ENCODE measurements at places on chromosomes 3 and 15.

GRCh38 chr15:101523560-101523940 lies 34.0 kb upstream of the PCSK6 start:
- no peak for DNase-seq

GRCh38 chr3:64247991-64248646 lies 22.9 kb upstream of the PRICKLE2 start:
- DNase-seq, result no peak

DNA sequence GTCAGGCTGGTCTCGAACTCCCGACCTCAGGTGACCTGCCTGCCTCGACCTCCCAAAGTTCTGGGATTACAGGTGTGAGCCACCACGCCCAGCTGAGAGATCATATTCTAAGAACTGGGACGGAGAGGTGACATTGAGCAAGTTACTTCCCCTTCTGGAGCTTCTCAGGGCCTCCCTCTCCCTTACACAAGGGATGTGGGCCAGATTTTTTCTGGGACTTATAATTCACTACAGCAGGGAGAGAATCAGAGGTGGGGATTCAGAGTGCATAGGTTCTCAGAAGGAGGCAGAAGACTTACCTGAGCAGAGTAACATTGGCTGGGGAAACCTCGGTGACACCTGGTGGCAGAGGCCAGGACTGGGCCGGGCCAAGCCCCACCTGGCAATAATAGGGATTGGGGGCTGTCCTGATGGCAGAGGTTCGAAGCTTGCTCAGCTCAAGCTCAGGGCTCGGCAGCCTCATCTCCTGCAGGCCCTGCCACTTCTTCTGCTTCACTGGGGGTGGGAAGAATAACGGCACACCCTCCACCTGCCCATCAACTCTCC lies 6.8 kb downstream of the LTK start:
- DNase-seq, result peak; percentile 31

GRCh38 chr3:64631951-64632350 lies 55.8 kb downstream of the ADAMTS9 start:
- no peak for DNase-seq

DNA sequence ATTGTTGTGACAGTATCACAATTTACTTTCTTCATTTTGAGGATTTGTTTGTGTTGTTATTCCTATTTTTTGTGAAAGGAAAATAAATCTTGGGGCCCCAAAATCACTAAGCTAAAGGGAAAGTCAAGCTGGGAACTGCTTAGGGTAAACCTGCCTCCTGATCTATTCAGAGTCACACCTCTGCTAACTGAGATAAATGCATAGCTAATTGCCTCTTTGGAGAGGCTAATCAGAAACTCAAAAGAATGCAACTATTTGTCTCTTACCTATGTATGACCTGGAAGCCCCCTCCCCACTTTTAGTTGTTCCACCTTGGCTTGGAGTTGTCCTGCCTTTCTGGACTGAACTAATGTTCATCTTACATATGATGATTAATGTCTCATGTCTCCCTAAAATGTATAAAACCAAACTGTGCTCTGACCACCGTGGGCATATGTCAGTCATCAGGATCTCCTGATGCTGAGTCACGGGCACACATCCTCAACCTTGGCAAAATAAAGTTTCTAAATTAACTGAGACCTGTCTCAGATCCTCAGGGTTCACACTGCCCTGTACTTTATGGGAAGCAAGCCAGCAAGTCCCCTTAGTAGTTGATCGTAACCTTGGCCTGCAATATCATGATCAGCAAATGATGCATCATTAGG lies 523.2 kb upstream of the GOLIM4 start:
- no peak for DNase-seq

DNA sequence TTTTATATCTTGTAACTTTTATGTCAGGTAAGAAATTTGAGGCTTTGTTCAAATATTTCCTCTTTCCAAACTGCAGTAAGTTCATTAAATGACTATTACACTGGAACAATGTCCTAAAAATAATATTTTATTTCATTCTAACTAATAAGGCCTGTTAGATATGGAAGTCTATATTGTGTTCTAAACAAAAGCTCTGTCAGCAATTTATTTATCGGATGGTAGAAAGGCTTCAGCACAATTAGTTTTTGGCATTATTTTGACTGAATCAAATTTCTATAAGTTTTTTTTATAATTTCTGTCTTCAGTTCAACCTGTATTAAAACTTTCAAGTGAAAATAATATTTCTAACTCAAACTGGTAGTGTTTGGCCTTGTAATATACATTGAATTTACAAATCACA lies 992.1 kb downstream of the EPHA3 start:
- no peak for DNase-seq

- DNase-seq, result no peak
Measured at GRCh38 chr15:92981333-92981732, 81.2 kb downstream of the CHD2 start.

DNA sequence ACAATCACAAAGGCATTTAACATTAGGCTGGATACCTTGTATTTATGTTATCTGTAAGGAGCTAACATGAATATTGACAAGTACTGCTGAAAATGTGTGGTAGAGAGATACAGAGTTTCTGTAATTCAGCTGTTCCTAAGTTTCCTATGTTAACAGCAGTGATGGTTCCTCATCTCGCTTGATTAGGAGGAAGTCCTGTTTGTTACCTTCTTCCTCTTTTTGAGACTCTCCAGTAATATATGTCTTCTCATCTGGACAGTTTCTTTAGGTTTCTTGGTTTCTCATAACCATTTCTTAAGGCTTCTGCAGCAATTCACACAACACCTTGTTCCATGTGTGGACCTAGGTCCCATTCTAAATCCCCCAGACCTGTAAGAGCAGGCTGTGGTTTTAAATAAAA lies 11.4 kb upstream of the PEX5L start:
- DNase-seq, result no peak

GRCh38 chr3:58377168-58377567 lies 44.5 kb downstream of the PXK start:
- no peak for DNase-seq

GRCh38 chr3:52401021-52401420 lies 43.9 kb downstream of the SEMA3G start:
- DNase-seq, result no peak

- peak; percentile 45 for DNase-seq
Measured at GRCh38 chr3:196620161-196620604, 19.3 kb upstream of the NRROS start.

DNA sequence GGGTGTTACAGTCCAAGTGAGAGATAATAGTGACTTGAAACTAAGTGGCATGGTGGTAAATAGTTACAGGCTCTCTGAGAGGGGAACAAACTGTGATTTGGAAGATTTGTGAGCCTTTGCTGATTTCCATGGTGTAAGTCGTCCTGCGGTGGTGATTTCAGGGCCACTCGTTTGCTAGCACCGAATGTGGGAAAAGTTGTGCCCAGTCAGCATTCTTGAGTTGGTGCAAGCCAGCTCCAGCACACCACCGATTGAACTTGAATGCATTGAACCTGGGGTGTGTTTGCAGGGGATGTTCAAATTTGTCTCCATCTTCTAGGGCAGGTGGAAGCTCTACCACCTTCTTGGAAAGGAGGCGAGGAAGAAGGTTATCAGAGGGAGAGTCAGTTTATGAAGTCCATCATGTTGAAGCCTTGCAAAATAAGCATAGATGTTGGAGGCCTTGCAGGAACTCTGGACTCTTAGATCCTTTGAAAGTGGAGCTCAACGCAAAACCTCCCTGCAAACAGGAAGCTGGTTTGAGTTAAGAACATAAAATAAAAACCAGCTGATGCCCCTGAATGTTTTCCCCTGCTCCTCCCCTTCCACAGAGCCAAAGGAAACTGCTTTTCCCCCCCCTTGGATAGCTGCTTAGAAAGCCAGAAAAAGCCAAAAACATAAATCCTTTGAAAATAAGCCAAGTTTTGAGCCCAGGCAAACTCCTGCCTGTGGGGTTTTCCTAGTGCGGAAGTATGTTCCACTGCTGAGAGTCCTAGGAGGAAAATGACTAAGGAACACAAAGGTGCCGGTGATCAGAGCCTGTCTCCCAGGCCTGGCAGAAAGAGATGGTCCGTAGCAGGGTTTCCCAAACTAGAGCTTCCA lies 21.9 kb downstream of the MAPKBP1 start:
- no peak for DNase-seq

DNA sequence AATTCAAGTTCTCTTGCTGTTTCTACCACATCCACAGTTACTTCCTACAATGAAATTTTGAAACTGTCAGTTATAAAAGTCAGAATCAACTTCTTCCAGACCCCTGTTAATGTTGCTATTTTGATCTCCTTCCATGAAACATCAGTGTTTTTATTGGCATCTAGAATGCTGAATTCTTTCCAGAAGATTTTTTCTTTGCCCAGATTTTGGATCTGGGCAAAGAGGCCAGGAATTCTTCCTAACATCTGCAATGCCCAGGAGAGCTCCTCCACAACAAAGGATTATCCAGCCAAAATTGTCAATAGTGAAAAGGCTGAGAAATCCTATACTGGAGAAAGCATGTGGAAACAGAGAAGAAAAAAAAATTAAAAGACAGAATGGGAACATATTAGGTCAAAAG lies 75.5 kb downstream of the SERPINI1 start:
- no peak for DNase-seq

GRCh38 chr3:127822041-127822681 lies at the start of gene MGLL:
MGLL (minus strand) TSS chr3:127822515; CDS start chr3:127822318, 197 bp downstream.
- DNase-seq, result no peak

DNA sequence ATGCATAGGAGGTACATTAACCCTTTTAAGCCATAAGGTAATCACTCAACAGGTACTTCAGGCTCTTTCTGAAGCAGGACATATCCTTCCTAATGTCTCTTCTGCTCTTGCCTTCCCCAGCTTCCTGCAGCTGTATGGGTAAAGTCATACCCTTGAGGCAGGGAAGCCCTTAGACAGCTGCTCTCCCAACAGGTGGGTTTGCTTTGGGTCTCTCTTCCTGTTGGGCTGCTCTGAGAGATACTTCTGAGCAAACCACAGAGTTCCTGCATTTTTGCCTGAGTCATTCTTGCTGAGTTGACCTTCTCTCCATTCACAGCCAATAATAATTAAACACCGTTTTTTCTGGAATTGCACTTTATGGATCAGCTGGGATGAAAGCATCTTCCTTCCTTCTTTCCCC lies 2.0 kb upstream of the TRAT1 start:
- peak; percentile 44 for DNase-seq

GRCh38 chr3:61409638-61410037 lies 151.7 kb upstream of the PTPRG start:
- DNase-seq, result no peak

- no peak for DNase-seq
Measured at GRCh38 chr3:66153481-66154443, 67.0 kb upstream of the SLC25A26 start.

DNA sequence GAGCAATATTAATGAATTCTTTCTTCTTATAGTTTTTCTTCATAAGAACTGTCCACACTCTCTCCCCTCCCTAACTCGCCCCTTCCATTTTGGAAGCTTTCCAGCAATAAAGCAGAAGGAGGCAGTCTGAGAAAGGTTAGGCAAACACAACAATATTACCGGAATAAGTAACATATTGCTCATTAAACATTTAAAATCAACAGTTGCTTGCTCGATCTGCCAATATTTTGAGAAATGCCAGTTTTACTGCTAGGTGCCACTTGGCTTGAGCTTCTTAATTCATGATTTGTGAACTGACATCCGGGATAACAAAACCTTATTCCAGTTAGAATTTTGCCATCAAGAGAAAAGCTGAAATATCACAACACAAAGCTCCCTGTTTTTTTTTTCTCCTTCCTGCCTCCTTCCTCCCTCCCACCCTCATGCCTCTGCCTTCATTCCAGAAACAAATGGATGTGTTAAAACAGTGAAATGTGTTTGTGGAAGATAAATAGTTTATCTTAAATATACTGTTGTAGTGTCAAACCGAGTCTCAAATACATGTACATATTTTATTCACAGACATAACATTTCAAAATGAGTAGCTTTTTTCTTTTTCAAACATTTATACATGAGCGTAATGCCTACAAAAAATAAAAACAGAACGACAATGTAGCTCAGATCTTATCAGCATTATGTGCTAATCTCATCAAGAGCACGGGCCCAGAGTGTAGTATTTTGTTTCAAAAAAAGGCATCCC lies 253.7 kb downstream of the GAP43 start:
- DNase-seq, result no peak
